Effector memory CD8-positive, alpha-beta T cell (primary cell): ENCODE measurements at places on chromosomes 1 and 21.

GRCh38 chr1:27598902-27599528, 4.9 kb downstream of the AHDC1 start:
- no peak for DNase-seq

- DNase-seq = no peak
Observed at GRCh38 chr1:163162381-163162914, 40.3 kb downstream of the RGS5 start.

GRCh38 chr1:241081473-241081872, 275.5 kb downstream of the RGS7 start:
- no peak for DNase-seq

GRCh38 chr1:45585496-45586075, 1.7 kb downstream of the NASP start:
- DNase-seq = no peak

DNA sequence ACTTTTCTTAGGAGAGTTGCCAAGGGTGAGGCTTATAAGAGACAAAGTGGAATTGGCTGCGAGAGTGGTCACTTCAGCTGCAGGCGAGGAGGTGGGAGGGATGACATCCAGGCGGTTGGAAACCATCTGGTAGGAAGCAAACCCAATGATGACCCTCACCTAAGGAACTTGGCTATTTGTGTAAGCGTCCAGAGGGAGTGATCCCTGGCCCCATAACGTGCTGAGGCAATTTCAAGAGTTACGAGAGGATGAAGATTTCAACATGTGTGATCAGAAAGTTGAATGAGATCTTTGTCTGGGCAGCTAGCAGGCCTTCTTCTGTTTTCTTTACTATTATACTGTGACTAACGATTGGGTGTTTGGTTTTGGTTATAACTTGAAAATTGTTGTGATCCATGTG, 102.7 kb upstream of the VANGL1 start:
- DNase-seq = no peak

- no peak for DNase-seq
Observed at GRCh38 chr1:53091841-53092645, 30.0 kb downstream of the PODN start.
